Stimulated activated CD4-positive, alpha-beta T cell treated with anti-CD3 and anti-CD28 coated beads, Interleukin-12 subunit alpha, Interleukin-12 subunit beta, amount 100 ng/mL, for 4 hours (primary cell): ENCODE measurements at places on chromosomes 5 and 9.

GRCh38 chr9:103900466-103900865 lies 193.6 kb upstream of the SMC2 start:
- DNase-seq: no peak

GRCh38 chr9:37604296-37604695 lies 11.9 kb upstream of the TOMM5 start:
- no peak for DNase-seq

DNA sequence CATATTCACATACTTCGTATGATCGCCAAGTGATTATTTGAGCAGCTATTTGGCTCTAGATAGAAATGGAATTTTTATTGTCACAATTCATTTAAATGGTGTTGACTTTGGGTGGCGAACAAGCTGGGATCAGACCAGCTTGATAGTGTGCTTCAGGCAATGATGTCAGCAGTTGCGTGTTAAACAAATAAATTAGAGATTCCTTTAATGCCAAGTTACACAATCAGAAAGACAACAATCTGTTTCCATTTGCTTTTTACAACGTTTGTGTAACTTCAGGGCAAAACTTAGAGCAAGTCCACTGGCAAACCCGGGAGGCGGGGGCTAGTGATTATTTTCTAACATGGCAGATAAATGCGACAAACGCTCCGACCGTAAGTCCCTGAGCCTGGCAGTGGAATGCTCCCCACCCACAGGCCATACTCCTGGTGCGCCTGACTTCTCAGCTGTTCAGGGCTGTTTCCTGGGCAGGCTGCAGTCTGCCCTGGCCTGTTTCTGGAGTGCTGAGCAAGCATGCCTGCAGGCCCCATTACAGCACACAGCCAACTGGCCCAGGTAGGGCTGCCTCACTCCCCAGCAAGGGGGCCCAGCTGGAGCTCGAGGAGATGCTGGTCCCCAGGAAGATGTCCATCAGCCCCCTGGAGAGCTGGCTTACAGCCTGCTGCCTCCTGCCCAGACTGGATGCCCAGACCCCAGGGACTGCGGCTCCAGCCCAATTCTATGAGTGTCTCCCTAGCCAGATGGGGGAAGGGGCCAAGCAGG lies 88.7 kb downstream of the BASP1 start:
- no peak for DNase-seq

- DNase-seq: no peak
Measured at GRCh38 chr9:136625101-136626065, 37.3 kb upstream of the EGFL7 start.

DNA sequence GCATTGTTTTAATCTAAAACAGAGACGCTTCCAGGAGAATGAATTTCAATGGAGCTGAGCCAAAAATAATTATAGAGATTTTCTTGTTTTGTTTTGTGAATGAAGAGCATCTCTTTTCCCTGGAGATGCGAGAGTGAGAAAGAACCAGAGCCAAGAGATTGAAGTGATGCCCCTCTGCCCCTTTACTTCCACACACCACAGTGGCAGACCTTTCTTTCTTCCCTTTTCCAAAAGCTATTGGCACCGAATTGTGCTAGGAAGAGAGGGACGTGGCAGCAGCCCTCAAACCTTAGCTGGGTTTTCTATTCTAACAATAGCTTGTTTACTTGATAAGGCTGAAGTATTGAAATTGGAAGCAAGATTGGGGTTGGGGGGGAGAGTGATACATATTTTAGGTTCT lies 133.0 kb upstream of the TMEM161B start:
- no peak for DNase-seq

DNA sequence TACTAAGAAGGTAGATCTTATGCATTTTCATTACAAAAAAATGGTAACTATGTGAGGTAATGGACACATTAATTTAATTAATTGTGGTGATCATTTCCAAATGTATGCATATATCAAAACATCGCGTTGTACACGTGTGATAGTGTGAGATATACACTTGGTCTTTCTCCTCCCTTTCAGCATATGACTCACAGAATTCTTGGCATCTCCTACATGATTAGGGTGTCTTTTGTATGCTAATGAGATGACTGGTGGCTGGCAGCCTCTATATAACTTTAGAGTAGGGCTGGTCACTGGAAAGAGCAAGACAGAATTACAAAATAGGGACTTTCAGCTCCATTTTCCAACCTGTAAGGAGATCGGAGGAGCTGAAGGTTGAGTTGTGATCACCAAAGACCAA lies 1167.6 kb downstream of the CDH12 start:
- no peak for DNase-seq
